ENCODE measurements at places on chromosomes 7 and 10.

DNA sequence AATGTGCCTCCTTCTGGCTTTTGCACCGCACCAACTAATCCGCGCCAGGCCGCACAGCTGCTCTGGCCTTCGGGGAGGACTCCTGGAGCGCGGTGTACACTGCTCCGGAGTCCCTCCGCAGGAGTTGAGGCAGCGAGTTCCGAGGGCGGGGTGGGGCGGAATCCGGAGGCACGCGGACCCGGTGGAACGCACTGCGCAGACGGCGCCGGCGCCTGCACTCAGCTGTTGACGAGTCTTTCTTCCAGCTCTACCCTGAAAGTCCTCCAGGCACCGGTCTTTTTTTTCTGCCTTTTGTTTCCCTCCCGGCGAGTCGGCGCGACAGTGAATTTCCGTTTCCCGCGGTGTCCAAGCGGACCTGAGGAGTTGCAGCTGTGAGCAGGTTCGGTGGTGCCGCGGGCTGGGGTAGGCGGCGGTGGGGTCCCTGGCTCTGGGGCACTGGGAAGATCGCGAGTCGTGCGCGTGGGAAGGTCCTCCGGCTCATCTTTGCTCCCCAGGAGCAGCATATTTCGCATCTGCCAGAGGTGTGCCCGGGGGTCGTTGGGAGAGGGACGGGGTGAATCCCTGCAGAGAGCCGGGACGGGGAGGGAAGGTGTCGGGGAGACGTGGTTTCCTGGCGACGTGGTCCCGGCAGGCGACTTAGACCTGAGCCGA lies 44.1 kb downstream of the SFTPD start:
- peak; percentile 65 for DNase-seq

DNA sequence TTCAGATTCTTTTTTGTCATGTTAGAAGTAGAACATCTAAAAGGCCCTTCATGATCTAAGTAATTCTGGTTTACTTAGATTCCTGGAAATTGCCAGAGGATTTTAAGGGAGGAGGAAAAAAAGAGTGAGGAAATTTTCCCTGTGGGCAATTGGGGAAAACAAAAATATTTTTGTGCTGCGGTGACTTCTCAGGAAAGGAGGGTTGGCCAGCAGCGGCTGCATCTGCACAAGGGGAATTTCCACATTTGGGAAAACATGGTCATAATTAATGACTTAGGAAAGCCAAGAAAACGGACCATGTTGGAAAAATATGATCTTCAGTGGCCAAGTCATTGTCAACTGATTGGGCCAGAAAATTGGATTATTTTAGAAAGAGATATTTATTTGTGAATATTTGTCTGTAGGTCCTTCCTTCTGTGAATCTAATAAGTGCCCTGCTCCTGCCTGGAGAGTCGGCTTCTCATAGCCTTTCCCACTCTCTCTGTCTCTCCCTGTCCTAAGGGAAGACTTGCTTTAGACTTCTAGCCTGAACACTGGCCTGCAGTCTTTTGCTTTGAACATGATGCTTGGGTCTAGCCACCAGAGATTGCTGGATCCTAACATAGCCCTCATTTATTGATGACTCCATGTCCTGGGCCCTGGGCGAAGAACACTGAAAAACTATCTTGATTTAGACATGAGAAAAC lies 124.2 kb upstream of the MKLN1 start:
- DNase-seq, result no peak

DNA sequence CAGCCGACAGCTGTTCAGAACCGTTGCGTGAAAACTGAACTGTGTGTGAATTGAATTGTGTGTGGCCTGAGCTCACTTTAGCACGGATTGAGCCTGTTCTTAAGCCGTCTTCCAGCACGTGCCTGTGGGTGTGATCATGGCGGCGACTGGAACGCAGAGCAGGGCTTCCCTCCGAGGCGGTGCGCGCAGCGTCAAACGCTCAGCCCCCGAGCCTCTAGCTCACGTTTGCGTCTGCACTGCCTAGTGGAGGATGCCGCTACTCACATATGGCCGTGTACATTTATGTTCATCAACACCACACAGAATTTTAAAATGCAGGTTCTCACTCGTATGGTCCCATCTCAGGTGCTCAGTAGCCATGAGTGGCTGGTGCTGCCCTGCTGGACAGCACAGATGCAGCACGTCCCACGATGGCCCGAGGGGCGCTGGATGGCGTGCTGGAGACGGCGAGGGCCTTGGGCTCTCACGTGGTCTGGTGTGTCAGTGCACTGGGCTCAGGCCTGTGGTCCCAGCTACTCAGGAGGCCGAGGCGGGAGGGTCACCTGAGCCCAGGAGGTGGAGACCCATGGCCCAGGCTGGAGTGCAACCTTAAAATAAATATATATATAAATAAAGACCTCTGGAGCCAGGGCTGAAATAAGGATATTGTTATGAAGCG lies 22.0 kb downstream of the SUN1 start:
- no peak for DNase-seq

- no peak for DNase-seq
Observed at GRCh38 chr10:34729619-34730018, 85.5 kb downstream of the PARD3 start.

DNA sequence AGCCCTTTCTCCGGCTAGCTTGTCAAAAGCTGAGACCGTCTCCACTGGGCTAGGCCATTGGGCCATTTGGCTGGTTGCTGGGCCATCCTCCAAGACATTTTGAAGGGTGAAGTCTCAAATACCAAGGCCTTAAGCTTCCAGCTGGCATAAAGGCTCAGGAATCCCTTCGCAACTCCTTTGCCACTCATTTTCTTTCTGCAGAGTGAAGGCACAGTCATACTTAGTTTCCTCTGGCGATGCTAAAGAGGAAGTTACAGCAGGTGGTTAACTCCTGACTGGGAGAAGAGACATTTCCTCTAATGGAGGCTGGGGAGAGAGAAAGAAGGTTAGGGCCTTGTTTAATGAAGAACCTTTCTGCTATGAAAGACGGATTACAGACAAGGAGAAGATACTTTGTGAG lies 4.8 kb upstream of the REPIN1 start:
- DNase-seq, result no peak

DNA sequence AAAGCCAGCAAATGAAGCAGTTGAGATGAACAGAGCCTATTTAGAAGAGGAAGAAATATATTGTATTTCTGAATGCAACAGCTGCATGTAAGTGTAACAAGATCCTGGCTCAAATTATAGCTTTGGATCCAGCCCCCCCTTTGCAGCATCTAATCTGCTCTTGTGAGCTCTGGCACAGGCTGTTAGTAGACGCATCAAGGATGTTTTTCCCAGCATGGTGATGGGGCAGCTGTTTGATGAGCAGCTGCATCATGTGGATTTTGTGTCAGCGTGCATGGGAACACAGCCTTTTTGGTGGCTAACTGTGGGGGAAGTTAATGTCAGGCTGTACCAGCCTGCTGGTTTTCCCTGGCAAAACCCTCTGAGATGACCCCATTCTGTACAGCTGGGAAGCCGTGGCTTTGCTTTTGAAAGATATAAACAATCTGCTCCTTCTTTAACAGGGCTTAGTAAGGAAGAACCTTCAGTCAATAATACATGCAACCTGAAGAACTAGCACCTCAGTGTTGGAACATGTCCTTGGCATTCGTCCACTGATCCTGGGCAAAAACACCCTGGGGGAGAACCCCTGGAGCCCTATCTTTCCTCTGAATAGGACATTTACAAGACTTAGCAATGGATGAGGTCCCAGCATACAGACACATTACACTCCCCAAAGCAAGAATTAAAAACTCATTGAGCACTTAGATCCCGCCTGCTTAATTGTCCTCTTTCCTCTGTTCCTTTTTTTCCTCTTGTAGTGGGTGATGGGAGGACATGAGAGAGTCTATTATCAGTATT lies 70.6 kb downstream of the NPS start:
- DNase-seq, result peak; percentile 50

DNA sequence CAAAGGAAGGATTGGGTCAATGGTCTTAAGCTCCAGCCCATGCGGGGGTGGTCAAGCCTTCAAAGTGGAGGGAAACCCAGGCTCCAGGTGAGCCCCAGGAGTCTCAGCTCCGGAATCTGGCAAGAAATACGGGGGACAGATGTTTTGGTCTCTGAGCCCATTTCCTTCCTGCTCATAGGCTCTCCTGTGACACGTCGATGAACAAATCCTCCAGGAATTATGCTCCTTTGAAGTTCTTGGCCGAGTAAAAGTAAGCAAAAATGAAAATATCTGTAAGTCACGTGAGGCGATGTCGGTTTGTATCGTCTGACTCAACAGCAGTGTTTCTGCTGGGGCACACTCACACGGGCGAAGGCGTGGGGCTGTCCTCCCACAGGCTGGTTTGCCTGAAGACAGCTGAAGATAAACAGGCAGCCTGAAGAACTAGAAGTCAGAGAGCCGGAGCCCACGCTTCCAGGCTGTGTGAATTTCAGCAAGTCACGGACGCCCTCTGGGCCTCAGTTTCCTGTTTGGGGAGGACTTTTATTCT lies 52.6 kb upstream of the SMNDC1 start:
- no peak for DNase-seq

GRCh38 chr10:11448190-11448544 lies 163.3 kb downstream of the USP6NL start:
- DNase-seq, result no peak

DNA sequence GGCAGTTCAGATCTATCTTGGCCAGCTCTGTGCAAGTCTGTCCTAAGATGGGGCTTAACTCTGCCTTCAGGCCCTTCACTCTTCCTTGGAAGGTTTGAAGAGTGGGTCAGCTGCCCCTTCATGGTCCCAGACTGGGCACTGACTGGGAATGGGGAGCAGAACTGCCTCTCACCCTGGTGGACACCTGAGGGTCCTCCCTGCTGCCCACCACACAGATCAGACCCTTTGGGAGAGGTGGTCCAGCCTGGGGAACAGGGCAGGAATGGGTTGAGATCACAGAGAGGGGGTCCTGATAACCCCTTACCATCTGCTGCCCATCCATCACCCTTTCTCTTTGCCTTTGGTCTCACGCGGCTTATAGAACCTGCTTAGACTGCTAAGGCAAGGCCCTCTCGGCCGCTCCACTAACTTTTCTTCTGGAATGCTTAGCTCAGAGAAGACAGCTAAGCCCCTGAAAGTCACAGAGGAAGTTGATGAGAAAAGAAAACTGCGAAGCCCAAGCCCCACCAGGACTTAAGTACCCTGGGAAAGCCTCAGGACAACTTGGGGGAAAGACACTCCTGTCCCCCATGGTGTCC lies 402 bp upstream of the CDHR1 start:
- no peak for DNase-seq

- no peak for DNase-seq
Observed at GRCh38 chr10:69107176-69107490, 16.8 kb upstream of the VPS26A start.

DNA sequence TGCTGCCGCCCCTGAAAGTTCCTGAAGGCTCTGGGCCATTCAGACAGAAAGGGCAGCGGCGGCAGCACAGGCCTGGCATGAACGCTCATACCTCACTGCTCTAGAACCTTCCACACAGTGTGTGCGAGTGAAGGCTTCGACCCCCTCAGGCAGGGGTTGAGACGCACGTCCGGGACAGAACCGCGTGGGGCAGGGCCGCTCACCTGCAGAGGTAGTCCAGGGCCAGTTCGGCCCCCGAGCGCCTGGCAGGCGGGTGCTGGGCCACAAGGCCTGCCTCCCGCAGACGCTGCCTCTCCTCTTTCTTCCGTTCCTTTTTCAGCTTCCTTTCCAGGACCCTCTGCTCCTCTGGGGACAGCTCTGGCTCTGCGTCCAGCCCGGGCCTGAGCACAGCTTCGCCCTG lies 26.8 kb downstream of the CYP2W1 start:
- no peak for DNase-seq

DNA sequence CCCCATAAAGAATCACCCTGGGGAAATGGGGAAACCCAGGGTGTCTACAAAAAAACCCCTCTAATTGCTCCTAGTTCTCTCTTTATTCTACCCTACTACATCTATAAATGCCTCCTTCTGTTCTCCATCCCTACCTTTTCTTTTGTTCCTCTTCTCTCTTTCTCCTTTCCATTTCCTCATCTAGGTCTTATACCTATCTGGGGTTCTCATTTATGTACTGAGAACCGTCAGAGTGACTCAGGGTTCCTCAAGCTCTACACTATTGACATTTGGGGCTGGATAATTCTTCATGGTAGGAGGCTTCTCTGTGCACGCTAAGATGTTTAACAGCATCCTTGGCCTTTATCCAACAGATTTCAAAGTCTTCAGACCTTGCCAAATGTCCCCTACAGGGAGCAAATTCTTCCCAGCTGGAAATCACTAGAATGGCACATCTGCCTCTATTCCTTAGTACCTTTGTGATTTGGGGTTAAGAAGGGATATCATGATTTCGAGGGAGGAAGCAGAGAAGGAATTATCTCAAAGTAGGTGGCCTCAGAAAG lies 137.4 kb upstream of the PTN start:
- no peak for DNase-seq

DNA sequence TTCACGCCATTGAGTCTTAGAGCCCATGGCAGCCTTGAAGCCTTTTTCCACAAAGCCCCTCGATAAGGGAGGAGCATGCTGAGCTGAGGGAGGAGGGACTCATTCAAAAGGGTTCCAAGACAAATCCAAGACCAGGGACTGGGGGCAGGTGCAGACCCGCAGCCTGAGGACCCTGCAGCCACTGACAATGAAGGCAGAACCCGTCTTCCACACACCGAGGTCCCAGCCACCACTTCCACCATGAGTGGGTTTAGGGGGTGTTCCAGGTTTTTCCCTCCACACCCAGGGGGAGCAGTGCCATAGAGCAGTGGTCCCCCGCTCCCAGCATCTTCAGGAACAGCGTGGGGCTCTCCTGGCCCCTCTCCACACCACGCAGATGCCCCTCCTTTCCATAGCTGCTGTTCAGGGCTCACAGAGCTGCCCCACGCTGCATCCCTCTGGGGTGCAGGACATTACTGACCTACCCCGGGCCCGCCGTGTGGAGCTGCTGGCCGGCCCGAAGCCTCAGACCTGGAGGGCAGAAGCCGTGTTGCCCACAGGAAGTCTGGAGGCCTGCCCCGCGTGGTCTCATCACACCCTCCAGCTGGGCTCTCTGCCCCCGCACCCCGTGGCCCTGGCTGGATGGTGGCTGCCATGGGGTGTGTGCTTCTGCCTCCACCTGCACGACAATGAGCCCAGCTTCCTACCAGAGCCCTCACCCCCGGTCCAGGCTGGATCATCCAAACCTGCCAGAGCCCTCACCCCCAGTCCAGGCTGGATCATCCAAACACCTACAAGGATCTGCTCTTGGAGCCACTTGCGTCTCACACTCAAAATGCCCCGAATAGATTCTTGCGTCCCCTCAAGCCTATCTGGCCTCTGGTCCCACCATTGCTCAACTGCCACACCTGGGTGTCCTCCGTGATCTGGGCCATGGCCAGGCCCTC lies 220.0 kb upstream of the TCERG1L start:
- DNase-seq, result no peak

- no peak for DNase-seq
Observed at GRCh38 chr10:86105640-86106039, 261.0 kb downstream of the GRID1 start.

Measured in hindlimb muscle (tissue), 1 donor.